ENCODE measurements at places on chromosomes 12 and 14.

DNA sequence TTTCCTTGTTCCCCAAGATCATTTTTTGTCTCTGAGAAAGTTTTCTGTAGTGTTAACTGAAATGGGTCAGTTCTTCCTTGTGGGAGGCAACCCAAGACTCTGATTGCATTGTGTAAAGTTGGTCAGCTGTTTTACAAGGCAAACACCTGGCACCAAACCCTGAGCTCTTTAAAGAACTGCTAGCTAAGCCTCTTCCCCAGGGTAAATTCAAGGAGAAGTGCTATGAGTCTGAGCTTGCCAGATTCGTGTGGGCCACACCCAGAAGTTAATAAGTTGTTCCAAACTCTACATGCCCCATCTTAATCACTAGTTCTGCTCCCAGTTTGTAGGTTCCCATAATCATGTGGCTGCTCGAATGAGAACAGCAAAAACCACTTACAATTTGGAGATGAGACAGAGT, 214.5 kb downstream of the BTG1 start:
- no peak for DNase-seq

DNA sequence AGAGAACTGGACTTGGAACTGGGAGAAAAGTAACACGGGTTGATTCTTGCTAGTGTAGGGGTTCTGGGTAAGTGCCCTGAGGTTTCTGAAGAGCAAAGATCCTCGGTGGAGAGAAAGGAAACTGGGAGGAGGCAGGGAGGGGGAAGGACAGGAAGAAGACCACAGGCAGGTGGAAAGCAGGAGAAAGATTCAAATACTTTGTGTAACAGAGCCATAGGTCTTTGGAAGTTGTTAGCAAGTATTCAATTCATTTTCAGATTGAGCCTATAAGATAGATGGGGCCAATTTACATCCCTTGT, 1.3 kb downstream of the PNP start:
- no peak for DNase-seq

- no peak for DNase-seq
Observed at GRCh38 chr12:69545081-69545480, 40.2 kb upstream of the CCT2 start.

- DNase-seq = peak; percentile 54
Observed at GRCh38 chr12:52582971-52583456, 9.4 kb upstream of the KRT74 start.

- DNase-seq = no peak
Observed at GRCh38 chr12:117936722-117937484, 31.9 kb downstream of the KSR2 start.

- no peak for DNase-seq
Observed at GRCh38 chr14:61720294-61720661, 25.0 kb downstream of the HIF1A start.

- DNase-seq = no peak
Observed at GRCh38 chr12:104276273-104277131, 27.0 kb upstream of the EID3 start.

GRCh38 chr12:97275728-97276590, 186.6 kb upstream of the RMST start:
- DNase-seq = no peak

GRCh38 chr14:106346534-106347290, 820.3 kb downstream of the TMEM121 start:
- no peak for DNase-seq

- no peak for DNase-seq
Observed at GRCh38 chr14:64410084-64410774, 22.1 kb downstream of the MTHFD1 start.

- DNase-seq = no peak
Observed at GRCh38 chr12:79847417-79847816, 87.5 kb downstream of the PPP1R12A start.

DNA sequence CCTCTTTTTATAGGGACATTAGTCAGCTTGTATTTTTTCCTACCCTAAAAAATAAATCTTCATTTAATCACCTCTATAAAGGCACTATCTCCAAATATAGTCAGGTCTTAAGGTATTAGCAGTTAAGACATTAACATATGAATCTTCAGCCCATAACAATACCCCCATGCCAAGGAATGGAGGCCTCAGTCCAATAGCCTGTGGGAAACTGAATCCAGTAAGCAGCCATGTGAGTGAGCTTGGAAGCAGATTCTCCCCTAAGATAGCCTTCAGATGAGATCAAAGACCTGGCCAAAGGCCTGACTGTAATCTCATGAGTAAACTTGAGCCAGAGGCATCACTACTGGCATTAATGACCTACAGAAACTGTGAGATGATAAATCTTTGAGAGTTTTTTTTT, 232.1 kb upstream of the SYT10 start:
- no peak for DNase-seq

DNA sequence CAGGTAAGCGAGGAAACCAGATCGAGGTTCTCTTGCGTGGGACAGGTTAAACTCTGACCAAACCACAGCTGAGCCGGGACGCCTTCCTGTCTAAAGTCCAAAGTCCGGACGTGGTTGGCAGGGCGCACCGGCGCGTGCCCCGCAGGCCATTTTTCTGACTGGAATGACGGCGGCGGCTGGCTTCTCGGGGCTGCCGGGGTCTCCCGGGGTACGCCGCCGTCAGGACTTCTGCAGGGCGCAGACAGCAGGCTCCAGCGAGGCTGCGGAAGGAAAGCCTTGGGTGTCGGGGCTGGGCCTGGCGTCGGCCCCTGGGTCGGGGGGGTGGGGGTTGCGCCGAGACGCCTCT, 32.8 kb downstream of the MIA2 start:
- DNase-seq = peak; percentile 48

GRCh38 chr12:106598003-106598402, 15.2 kb downstream of the RFX4 start:
- no peak for DNase-seq

DNA sequence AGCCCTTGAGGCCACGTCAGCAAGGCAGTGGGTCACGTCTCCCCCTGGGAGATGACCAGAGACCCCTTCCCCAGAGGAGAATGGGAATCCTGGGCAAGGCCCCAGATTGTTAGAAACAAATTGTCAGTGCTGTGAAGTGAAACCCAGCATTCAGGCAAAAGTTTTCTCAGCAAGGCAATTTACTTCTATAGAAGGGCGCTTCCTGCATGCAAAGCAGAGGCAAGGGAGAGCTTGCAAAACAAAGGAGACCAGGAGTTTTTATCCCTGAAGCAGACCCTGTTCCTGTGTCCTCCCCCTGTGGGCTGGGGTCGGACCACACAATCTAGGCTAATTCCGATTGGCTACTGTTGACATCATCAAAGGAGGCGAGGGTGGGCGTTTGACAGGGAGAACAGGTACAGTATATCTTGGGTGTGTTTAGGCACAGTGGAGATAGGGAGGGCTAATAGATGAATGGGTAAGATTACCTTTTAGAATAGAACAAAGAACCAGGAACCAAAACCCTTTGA, 114.2 kb downstream of the RIN3 start:
- DNase-seq = no peak

DNA sequence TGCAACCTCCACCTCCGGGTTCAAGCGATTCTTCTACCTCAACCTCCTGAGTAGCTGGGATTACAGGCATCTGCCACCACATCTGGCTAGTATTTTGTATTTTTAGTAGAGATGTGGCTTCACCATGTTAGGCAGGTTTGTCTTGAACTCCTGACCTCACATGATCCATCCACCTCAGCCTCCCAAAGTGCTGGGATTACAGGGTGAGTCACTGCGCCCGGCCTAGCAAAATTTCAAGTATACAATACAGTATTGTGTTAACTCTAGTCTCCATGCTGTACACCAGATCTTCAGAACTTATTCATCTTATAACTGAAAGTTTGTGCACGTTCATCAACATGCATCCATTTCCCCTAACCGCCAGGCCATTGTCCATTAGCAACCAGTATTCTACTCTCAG, 115.1 kb upstream of the MDGA2 start:
- DNase-seq = no peak

DNA sequence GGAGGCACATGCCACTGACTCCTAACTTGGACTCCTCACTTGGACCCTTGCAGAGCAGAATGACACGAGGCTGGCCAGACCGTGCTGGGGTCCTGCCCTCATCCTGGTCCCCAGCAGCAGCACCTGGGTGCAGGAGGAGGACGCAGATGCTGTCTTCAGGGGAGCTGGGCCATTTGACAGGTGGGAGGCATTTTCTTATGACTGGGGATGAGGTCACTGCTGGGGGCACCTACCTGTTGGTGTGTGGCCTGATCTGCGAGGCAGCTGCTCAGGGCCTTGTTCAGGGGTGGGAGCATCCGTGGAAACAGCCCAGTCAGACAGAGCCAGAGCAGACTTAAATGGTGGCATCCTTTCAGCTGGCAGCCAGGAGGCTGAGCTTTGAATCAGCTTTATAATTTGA, 57.3 kb downstream of the CACNA1C start:
- no peak for DNase-seq

DNA sequence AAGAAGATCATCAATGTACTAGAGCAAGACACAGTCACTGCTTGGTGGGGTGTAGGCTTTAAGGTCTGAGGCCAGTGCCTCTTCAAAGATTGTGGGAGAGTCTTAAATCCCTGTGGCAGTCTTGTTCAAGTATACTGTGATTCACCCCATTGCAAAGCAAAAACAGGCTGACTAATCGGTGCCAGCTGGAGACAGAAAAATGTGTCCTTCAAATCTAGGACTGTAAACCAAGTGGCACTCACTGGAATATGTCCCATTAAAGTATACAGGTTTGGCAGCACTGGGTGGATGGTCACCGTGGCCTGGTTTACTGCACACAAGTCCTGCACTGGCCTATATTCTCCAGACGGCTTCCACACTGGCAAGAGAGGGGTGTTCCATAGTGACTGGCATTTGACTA, 1315.3 kb downstream of the TMEM121 start:
- DNase-seq = no peak

GRCh38 chr12:113165521-113166450, 16.3 kb downstream of the CFAP73 start:
- no peak for DNase-seq

- DNase-seq = no peak
Observed at GRCh38 chr14:86532219-86532618, 1002.3 kb downstream of the FLRT2 start.

- DNase-seq = no peak
Observed at GRCh38 chr12:118467641-118468305, 91.4 kb downstream of the SUDS3 start.

DNA sequence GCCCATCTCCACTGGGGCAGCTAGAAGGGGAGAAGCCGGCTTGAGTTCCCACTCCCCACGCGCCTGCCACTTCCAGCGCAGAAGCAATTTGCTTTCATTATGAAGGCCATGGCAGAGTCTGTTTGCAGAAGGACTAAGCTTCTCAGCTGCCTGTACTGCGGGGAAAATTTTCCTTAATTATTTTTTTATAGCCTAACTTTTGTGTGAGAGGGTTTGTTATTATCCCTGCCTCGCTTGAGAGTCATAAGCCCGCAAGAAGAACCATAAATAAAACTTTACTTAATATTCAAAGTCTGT, 56.0 kb upstream of the DLK1 start:
- no peak for DNase-seq

DNA sequence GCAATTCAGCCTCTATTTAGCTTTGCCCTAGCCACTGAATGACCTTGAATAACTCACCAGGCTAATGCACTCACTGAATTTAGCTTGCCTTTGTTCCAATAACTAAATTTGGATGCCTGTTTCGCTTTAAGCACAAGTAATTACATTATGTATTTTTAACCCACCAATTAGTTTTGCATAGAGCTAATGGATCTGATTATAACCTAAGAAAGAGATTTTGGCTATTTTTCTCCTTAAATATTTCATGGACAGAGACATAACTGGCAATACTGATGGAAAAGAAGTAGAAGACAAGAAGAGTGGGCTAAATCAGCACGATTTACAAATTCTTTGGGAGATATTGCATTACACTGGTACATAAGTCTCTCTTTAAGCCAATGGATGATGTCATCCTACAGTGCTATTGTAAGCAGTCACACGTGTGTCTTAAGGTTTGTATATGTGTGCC, 85.7 kb downstream of the AKAP6 start:
- DNase-seq = no peak

- DNase-seq = no peak
Observed at GRCh38 chr12:16611146-16611545, 5.2 kb upstream of the LMO3 start.

DNA sequence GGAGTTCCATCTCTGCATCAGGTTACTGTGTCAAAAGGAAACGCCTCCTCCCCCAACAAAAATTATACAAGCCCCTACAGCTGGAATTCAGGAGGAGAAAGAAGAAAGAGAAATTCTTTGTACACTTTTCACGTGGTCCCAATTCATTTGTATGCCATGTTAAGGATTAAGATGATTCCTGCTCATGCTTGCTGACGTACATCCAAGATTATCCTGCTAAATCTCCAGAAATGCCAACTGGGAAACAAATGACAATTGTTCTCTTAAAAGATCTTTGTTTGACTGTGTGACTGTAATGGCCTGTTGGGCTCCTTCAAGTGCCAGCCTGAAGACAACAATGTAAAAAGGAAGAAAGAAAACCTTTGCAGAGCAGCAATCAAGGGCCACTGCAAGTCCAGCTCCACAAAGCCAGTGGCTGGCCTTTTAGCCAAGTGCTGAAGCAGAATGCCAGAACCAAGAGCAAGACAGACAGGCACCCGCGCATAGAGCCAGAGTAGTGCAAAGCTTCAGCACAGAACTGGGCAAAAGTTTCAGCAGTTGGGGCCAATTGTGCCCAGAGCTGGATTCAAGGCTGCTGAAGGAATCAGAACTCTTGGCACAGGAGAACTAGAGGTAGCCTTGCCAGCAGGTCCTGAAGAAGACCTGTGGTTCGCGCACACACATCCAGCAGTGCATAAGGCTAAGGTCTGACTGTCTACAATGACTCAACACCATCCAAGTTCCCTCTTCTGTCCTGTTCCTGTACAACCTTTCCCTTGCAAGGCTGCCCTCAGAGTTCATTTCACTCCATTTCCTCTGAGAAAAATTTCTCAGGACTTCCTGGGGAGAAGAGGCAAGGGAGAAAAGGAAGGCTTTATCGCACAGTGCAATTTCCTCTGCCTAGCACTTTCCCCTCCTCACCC, 209.7 kb upstream of the BMP4 start:
- DNase-seq = no peak

DNA sequence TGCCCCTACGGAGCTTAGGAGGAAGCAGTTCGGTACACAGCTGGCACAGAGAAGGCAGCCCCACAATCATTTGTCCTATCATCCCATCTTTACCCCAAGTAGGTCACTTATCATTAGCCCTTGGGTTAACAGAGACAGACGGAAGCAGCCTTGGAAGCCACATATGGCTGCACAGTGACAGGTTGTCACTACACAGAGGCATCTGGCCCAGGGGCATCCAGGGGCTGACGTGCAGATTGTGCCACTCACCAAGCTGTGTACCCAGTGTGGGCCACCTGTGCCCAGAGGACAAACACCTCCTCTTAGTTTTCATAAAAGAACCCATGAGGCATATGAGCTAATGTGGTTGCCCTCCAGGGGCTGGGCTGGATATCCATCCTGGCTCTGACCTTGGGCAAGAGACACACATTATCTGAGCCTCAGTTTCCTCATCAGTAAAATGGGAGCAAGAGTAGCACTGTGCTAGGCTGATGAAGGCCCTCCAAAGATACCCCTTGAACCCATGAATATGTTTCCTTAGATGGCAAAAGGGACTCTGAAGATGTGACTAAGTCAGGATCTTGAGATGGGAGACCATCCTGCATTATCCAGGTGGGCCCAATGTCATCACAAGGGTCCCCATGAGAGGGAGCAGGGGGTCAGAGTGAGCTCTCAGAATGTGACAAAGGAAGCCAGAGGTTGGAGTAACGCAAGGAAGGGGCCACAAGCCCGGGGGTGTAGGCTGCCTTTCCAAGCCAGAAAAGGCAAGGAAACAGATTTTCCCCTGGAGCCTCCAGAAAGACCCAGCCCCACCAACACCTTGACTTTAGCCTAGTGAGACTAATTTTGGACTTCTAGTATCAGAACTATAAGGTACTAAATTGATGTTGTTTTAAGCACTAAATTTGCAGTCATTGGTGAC, 64.6 kb downstream of the C14orf132 start:
- no peak for DNase-seq

GRCh38 chr12:69985656-69986055, 160.6 kb downstream of the MYRFL start:
- DNase-seq = peak; percentile 18

Data from activated CD4-positive, alpha-beta T cell treated with anti-CD3 and anti-CD28 coated beads, Interleukin-10, Interleukin-2, amounts not matched to agents 100 ng/mL and 50 ng/mL, durations not matched to agents 16 hours and 8 hours (primary cell).